ENCODE measurements at places on chromosomes 2 and 18.

GRCh38 chr2:196836440-196836839 is 27.3 kb upstream of the C2orf66 start:
- DNase-seq, result no peak

GRCh38 chr2:229601396-229601795 is 113.0 kb downstream of the DNER start:
- DNase-seq, result no peak

GRCh38 chr18:46917803-46918600 is 600 bp downstream of the KATNAL2 start:
- DNase-seq, result no peak

DNA sequence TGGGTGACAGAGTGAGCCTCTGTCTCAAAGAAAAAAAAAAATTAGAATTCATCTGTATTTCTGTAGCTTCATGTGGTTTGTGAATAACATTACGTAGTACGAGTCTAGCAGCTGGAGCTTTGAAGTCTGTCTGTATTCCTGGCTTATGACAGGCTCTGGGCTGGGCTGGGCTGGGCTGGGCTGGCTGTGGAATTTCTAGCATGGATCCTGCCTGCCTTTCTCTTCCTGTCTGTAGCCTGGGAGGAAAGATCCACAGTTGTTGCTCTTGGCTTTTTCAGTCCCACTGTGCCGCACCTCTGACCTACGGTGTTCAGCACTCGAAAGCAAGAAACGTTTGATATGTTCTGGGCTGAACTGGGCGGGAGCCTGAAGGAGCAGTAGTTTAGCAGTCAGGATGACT is 55.4 kb downstream of the BOLA3 start:
- DNase-seq, result no peak

DNA sequence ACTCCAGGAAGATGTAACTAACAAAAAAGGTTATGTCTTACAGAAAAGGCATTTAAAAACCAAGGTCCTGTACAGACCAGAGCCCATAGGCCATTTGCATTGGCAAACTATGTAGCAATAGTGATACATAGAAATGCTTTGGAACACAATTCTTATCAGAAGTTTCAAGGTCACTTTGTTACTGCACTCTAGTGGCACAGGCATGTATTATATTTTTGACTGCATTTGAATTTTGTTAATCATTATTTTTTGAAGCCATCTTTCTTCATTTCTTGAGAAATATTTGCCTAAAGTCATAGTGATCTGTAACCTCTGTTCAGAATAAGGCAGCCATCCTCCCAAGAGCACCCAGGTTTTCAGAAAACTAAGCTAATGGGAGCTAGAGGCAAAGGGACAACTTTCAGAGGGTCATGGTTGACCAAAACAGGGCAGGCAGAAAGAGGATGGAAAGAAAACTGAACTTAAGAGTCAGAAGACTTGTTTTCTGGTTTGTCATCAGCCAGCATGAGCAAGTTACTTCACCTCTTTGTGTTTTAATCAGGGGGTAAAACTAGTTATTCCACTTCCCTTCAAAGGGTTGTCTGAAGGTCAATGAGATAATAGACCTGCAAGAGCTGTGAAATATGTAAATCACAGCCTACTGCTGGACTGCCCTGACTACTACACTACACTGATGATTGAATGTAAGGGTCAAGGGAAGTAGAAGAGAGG is 41.5 kb downstream of the SLC38A11 start:
- DNase-seq, result peak; percentile 34

DNA sequence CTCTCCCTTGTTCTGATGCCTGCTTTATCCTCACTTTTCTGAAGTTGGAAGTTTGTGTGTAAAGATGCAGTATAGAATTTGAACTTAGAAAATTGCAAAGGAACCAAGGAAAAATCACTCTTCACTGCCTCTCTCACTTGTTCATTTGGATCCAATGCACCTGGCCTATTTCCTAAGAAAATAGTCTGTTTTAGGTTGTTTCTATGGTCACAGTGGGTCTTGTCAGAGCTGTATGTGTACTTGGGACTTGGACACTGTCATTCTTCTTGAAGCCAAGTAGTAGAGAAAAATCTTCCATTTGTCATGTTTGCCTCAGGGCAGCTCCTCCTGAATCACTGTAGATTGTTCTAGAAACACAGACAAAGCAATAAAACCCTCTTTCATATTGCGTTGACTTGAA is 80.3 kb upstream of the SESTD1 start:
- no peak for DNase-seq

- DNase-seq, result no peak
These were observed 92.3 kb upstream of the RANBP2 start for GRCh38 chr2:108626995-108627394.

- DNase-seq, result no peak
These were observed 356.0 kb upstream of the TNP1 start for GRCh38 chr2:217215877-217216276.

DNA sequence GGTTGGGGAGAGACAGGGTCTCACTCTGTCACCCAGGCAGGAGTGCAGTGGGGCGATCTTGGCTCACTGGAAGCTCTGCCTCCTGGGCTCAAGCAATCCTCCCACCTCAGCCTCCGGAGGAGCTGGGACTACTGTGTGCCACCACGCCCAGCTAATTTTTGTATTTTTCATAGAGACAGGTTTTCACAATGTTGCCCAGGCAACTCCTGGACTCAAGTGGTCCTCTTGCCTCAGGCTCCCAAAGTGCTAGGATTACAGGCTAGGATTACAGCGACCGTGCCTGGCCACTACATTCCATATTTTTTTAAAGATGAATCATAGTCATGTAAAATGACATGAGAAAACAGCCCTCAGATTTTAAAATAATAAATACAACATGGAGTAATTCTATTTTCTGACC is 32.3 kb downstream of the CWC22 start:
- DNase-seq, result no peak

GRCh38 chr2:11805024-11805423 is 58.6 kb downstream of the LPIN1 start:
- DNase-seq, result no peak

GRCh38 chr2:54966165-54966832 is 84.0 kb downstream of the RTN4 start:
- no peak for DNase-seq

GRCh38 chr2:74391580-74392448 is 11.7 kb upstream of the DCTN1 start:
- DNase-seq, result peak; percentile 88

DNA sequence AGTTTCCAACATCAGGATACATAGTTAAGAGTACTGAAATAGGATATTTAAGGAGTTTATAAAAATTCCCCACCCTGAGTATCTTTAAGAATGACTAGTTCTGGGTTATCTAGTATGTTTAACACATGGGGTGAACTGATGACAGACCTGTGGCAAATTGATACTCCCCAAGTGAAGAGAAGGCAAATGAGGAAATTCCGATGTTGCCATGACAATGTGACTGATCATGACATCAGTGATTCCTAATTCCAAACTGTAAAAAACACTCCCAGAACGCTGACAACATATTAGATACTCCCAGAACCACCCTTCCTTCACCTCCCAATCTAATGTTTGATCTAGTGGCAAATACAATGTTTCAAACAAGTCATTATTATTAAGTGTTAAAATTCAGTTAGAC is 77.6 kb downstream of the RBMS1 start:
- DNase-seq, result no peak

GRCh38 chr2:37764739-37765138 is 93.3 kb upstream of the CDC42EP3 start:
- peak; percentile 29 for DNase-seq
